Natural killer cell (primary cell): ENCODE measurements at places on chromosomes 7 and 10. TPM values are rescaled to one million over a fixed set of nuclear protein-coding genes. Genes with fewer than 3 reads are reported as not detected.
A peak's percentile ranks its signal among the peaks of the same experiment; 100 is the strongest.

DNA sequence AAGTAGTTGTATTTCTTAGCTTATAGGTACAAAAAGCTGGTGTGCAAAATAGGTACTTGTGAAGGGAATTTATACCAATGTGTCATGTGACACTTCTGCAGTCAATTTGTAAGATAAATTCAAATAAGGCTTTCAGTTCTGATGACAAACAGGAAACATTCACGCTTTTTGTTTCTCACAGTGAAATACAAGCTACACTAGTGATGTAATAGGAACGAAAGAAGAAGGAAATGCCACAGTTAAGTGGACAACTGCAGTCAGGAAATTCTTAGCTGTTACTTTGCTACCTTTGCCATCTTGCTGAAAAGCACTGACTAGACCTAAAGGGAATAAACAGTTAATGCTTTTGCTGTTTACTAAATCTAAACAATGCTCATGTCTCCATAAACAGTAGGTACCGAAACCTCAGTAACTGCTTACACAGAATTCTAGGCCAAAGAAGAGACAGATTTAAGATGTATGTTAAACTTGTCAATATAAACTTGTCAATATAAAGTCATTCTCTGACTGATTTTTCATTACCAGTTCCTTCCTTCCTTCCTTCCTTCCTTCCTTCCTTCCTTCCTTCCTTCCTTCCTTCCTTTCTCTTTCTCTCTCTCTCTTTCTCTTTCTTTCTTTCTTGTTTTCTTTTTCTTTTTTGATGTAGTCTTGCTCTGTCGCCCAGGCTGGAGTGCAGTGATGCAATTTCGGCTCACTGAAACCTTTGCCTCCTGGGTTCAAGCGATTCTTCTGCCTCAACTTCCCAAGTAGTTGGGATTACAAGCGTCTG lies 10.1 kb downstream of the OTUD1 start:
- no peak for DNase-seq

- DNase-seq, result no peak
Measured at GRCh38 chr10:131418681-131419080, 107.2 kb upstream of the TCERG1L start.

DNA sequence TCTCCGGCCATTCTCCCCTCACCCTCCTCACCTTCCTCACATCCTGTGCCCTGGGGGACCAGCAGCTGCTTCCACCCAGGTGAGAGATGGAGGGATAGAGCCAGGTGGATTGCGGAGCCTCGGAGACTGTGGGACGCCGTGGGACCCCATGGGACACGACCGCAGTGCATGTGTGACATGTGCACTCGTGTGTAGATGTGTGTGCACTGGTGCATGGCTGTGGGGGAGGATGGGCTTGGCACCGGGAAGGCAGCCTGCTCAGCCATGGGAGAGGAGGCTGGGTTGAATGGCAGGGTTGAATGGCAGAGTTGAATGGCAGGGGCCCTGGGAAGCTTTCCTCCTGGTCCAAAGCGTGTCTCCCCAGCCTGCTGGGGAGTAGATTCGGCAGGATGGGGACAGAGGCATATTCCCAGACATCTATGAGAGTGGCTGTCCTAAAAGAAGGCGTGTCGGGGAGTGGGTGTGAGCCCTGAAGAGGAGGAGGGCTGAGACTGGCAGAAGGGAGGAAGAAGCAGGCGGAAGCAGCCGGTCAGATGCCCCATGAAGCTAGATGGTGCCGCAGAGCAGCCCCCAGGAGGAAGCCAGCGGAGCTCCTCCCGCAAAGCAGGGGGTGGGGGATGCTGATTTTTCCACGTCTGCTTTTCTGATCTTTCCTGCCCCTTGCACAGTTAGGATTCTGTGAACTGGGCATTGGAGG lies 815 bp downstream of the GIMAP8 start:
- DNase-seq, result peak; percentile 79

DNA sequence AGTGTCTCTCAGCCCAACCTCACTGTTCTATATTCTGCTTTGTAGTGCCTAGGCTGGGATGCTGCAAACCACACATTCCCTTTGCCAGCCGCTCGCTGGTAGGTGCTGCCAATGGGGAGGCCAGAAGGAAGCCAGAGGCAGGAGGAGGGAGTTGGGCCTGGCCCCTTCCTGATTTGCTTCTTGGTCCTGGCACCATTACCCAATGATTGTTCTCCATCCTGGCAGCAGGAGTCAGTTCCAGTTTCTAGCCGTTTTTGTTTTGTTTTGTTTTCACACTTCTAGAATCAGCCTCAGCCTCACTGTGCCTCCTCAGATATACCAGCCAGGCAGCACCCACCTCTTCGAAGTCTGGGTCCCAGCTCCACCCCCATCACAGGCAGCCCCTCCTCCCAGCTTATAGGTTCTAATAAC lies 27.4 kb upstream of the LOXL4 start:
- peak; percentile 5 for DNase-seq

DNA sequence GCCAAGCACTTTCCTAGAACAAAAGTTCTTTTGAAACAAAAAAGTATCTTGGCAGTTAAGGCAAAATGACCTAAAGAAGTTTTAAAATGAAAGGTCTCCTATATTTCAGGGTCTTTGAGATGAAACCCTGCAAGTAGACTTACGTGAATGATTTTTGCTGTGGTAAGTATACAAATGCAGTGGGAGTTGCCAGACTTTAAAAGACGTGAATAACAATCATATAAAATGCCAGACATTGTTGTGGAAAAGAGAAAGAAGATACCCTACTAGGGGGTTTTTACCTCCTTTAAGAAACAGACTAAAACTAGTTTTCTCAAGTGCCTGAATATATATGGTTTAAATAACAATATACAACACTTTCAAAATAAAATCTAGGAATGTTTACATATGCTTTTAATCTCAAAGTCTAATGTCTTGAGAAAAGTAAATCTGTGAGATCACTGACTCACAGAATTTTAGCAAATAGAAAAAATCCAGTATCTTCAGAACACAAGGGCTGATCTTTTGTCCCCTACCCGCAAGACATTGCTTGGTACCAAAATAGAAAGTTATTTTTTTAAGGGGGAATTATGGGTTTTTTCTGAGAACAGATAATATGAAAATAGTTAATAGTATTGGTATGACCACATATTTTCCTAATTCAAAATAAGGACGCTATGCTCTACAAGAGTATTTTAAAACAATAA lies 29.5 kb downstream of the LRRC17 start:
- no peak for DNase-seq

- peak; percentile 19 for DNase-seq
Measured at GRCh38 chr7:42227541-42227935, 9.5 kb downstream of the GLI3 start.

- DNase-seq, result no peak
Measured at GRCh38 chr10:72612203-72612826, 13.6 kb downstream of the MICU1 start.

DNA sequence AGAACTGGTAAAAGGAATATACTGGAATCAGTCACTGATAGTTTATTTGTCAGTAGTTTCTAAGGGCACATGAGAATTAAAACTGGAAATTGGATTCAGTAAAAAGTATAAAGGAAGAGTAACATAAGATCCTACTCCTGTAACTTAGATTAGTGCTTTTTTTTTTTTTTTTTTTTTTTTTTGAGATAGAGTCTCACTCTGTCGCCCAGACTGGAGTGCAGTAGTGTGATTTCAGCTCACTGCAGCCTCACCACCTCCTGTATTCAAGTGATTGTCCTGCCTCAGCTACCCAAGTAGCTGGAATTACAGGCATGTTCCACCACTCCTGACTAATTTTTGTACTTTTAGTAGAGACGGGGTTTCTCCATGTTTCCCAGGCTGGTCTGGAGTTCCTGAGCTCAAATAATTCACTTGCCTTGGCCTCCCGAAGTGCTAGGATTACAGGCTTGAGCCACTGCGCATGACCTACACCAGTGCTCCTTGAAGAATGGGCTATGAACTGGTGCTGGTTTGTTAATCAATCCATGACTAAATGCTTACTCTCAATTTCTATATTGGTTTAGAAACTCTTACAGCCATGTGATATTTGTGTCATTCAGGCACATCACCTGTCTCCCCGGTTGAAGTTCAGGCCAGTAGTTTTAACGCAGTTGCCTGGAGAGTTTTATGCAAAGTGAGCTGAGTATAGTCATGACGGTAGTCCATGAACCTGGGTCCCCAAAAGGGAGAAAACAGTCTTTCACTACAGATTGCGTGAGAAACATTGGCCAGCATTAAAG lies 65.0 kb downstream of the ZEB1 start:
- DNase-seq, result no peak

- DNase-seq, result no peak
Measured at GRCh38 chr7:4014346-4015050, 667.6 kb upstream of the FOXK1 start.

DNA sequence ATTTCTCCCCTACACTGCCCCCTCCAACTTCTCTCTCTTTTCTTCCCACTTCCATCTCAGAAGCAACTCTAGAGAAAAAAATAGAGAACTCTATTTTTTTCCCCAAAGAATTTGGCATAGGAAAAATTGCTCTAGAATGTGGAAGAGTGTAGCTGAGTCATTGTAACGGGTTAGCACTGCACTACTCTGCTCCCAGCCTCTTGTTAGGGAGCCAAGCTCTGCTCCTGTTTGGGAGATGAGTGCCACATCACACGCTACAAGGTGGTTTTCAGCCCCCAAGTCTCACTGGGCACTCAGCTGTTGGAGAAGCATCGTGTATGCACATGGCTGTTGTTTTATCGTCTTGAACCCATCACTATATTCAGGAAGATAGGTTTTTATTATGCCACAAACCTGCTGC lies 136.4 kb downstream of the BMPER start:
- DNase-seq, result no peak

GRCh38 chr7:13282377-13282980 lies 595.0 kb downstream of the ARL4A start:
- DNase-seq, result no peak

- DNase-seq, result no peak
Measured at GRCh38 chr10:84184517-84184916, 9.8 kb upstream of the CDHR1 start.

- no peak for DNase-seq
Measured at GRCh38 chr7:21125297-21125696, 302.6 kb upstream of the SP4 start.

DNA sequence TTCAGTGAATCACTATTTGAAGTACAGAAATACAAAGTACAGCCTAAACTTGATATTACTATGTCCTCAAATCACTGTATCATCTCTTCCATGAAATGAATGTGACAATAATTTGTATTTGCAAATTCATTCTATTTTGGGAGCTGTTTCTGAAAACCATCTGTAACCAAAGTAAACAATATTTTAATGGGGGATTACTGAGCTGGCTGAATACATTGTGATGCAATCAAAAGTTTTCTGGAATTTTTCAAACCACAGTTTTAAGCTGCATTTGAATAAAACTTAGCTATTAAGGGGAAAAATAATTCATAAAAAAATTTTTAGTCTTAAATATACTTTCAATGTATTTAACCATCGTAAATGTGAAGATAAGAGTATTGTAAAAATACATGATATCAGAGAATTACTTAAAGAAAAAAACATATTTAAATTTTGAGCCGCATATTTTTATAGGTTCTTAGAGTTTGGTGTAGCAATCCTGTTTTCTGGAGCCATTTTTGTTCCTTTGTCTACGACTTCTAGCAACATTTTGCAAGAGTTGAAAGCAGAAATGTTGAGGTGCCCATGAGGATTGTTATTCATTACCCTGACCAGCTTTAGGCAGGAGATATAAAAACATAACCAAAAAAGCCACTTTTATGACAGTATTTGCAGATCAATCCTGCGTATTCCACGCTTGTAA lies 45.9 kb upstream of the AGMO start:
- no peak for DNase-seq

DNA sequence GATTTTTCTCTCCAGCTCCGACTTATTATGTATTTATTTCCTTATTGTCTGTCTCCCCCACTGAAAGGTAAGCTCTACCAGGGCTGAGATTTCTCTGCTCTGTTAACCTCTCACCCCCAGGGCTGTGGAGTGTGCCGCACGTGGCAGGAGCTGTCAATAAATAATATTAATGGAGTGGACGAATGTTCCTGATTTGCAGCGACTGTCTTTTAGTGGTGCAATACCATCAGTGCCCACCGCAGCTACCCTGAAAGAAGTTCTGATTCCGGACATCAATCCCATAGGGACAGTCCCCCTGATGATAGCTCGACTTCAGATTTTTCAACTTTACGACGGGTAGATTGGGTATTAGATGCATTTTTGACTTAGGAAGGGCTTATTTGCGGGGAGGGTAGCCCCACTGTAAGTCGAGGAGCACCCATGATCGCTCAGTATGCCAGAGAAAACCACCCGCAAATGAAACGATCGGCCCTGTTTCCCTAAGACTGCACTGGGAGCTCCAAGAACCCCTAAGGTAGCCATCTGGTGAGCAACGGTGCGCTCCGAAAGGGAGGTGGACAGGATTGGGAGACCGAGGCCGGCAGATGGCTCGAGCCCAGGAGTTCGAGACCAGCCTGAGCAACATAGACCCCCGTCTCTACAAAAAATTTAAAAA lies 986 bp upstream of the PPP2R2D start:
- no peak for DNase-seq

- no peak for DNase-seq
Measured at GRCh38 chr10:114911052-114911711, 26.8 kb upstream of the TRUB1 start.

DNA sequence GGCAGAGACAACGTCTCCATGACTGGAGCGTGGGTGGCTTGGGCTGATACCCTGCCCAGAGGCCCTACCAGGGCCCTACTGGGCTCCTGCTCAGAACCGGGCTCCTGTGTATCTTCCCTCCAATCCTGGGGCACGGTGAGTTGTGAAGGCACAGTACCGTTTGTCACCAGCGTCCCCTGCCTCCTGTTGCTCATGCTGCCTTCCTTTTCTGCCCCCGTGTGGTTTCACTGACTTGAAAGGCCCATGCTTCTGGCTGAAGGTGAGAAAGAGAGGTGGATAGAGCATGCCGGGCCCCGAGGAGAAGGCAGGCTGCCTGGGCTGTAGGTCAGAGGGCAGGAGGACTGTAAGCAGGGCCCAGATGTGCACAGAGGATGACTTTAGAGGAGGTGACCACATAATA lies 9.1 kb upstream of the DMBT1 start:
- no peak for DNase-seq

- no peak for DNase-seq
Measured at GRCh38 chr7:37643876-37644275, 39.7 kb upstream of the GPR141 start.

DNA sequence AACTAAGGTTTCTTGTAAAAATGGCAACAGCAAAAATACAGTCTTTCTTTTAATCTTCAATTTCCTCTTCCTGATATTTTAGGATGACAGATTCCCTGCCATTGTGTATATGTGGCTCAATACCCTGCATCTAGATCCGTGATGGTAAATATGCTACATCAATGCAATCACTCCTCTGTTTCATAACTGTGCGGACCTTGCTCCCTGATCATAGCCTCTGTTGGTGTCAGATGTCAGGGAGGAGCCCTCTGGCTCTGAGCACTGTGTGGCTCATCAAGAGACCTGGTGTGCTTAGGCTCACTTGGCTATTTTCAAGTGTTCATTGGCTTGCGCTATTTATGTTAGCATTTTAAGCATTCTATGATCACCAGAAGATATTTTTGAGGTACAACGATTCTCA lies 33.0 kb upstream of the AGR3 start:
- no peak for DNase-seq

GRCh38 chr10:108911814-108912541 lies 1011.3 kb downstream of the XPNPEP1 start:
- DNase-seq, result no peak

GRCh38 chr7:47026780-47027361 lies 555.0 kb downstream of the TNS3 start:
- DNase-seq, result no peak

OR2A25 gene
- not detected for total RNA-seq

RASSF4 gene
- 104 TPM for total RNA-seq

SLIT1 gene
- total RNA-seq, result 0.28 TPM

RBM20 gene
- total RNA-seq, result not detected

SORCS1 gene
- not detected for total RNA-seq
